ENCODE measurements at places on chromosomes 11 and 22. TPM values are rescaled to one million over a fixed set of nuclear protein-coding genes. Genes with fewer than 3 reads are reported as not detected.

GRCh38 chr11:115348416-115348815 is 155.8 kb downstream of the CADM1 start:
- DNase-seq: no peak

DNA sequence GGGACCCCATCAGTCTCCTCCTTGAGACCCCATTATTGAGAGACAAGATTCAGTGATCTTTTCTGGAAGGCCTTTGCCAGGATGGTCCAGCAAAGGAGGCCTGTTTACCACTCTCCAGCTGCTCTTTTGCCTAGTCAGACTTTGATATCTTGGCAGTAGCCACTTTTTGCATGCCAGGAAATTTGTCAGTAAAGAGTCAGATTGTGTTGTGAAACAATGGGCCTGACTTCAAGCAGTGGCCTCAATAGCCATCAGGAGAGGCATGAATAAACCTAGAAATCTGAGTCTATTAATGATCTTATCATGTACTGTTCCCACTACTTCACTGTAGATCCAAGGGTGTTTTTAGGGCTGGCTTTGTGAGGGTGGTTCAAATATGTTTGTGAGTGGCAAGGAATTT is 479.4 kb downstream of the JRKL start:
- no peak for DNase-seq

DNA sequence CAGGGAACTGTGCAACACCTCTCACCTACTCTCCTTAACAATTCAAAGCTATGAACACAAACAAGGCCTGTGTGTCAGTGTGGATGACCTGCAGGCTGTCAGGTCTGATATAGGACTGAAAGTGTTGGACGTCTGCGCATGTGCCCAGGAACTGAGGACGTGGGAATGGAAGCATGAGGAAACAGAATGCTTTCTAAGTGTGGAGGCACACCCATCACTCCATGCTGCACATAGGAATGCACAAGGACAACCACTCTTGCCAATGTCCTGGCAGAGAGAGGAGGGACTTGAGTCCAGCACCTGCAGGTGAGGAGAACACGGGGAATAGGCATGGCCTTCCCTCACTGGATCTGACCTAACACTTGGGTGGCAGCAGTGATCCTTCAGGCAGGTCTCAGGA is 874.3 kb downstream of the OPCML start:
- no peak for DNase-seq

- no peak for DNase-seq
Measured at GRCh38 chr11:119421351-119421750, 1.6 kb downstream of the THY1 start.

- no peak for DNase-seq
Measured at GRCh38 chr22:34798605-34799004, 267.4 kb upstream of the ISX start.

GRCh38 chr11:2451336-2451735 is 6.5 kb downstream of the KCNQ1 start:
- DNase-seq: no peak

DNA sequence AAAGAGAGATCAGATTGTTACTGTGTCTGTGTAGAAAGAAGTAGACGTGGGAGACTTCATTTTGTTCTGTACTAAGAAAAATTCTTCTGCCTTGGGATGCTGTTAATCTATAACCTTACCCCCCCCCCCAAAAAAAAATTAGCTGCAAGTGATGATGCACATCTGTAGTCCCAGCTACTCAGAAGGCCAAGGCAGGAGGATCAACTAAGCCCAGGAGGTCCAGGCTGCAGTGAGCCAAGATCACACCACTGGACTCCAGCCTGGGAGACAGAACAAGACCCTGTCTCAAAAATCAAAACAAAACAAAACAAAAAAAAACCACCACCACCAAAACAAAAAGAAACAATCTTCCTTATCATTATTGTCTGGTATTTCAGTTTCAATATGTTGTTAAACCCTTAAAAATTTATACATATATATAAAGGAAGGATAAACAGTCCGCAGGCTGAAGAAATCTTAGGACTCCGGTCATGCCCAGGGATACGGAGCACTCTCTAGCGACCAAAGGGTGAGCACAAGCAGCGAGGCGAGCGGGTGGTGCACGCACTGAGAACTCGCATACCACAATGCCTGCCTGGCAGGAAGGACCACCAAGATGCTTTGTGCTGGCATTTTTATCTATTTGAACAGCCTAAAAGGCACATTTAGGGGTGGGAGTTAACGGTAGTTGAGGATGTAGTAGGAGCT is 6.4 kb downstream of the POLDIP3 start:
- DNase-seq: no peak

Gene CASP5
- total RNA-seq: not detected

Gene CHRM1
- not detected for total RNA-seq

Gene SLC15A3
- 8.7 TPM for total RNA-seq
